ENCODE measurements at places on chromosomes 13 and 19.

DNA sequence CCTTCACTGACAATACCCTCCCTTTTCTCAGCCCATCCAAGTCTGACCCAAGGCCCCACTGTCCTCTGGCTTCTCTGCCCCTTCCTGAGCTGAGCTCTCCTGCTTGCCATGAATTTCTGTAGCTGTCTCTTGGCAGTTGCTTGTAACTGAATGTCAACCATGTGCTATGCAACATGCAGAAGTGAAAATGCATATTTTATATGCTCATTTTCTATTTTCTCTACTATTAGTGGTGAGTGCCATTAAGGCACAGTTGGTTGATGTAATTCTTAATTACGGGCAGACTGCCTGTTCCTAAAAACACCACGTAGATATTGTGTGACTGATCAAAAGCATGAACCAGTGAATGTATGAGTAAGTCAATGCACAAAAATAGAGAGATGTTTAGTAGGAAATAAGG lies 29.6 kb downstream of the TNFSF11 start:
- no peak for DNase-seq

DNA sequence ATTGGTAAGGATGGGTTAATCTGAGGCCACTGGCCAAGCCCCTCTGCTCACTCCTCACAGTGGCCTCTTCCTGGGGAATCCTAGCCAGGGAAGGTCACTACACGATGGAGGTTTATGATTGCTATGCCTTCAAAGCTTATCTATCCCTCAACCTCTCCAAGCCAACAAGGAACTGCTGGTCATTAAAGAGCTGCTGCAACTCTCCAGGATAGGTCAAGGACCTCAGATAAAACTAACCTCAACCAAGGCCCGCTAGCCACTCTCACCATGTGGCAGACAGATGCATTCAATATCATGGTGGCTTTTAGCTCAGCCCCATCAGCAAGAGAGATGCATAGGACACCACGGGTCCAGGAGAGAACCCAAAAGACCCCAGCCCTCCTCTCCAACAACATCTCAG lies 71.6 kb downstream of the SERTM1 start:
- DNase-seq, result no peak

GRCh38 chr19:6239401-6239844 lies 40.4 kb downstream of the MLLT1 start:
- no peak for DNase-seq

DNA sequence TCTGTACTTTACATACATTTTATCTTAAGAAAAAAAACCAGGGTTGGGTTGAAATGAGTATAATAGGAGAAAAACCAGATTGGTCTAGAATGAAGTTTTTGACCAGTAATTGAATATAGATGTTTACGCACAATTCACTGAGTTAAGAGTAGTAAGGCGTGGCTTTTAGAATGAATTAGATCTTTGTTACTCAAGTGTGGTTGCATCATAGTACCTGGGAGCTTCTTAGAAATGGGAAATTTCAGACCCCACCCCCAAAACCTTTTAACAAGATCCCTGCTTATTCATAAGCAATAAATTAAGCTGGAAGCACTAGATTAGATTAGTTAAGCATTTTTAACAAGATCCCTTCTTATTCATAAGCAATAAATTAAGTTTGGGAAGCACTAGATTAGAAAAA lies 28.7 kb upstream of the LMO7 start:
- DNase-seq, result no peak

- no peak for DNase-seq
Measured at GRCh38 chr13:56332671-56333070, 808.0 kb upstream of the PRR20A start.

DNA sequence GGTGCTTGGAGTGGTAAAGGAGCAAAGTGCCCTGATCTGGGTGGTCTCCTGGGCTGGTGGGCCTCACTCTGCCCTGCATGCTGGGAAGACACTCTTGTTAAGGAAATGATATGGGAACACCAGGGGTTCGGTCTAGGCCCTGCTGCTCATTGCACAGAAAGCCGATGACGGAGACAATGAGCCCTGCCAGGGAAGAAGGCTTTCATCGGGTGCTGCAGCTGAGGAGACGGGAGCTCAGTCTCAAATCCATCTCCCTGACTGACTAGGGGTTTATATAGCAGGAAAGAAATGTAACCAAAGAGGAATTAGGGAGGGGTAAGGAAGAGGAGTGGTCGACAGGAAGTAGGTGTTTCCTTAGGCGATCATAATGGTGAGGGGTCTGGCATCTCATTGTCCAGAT lies 253.4 kb downstream of the TEX29 start:
- no peak for DNase-seq

DNA sequence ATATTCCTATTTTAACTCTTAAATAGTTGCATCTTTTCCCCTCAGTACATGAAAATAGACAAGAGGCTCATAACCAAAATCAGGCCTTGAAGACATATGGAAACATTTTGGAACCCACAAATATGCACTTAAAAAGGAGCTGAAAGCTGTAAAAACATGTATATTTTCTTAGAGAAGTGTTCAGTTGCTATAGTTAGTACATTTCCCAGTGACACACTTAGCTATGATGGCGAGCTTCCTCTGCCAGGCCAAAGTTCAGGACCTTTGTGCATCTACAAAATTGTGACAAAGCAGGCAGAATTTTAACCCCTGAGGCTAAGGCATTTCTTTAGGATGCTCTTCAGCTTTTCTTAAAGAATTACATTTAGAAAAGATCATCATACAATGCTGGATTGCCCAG lies 54.5 kb downstream of the RCBTB2 start:
- no peak for DNase-seq
